ENCODE measurements at places on chromosomes 6 and 20.

DNA sequence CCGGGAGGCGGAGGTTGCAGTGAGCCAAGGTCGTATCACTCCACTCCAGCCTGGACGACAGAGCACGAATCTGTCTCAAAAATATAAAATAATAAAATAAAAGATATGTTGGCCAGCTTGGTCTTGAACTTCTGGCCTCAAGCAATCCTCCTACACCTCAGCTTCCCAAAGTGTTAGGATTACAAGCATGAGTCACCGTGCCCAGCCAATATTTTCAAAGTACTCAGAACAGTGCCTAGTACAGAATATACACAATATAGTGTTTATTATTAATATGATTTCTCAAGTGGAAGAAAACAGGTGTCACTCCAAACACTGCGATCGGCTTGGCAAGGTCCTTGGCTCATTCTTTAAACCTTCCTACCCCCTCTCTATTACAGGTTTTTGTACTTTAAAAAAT, 3.1 kb downstream of the FAM210B start:
- no peak for DNase-seq

- DNase-seq: no peak
Measured at GRCh38 chr6:98469141-98469540, 365.2 kb upstream of the POU3F2 start.

DNA sequence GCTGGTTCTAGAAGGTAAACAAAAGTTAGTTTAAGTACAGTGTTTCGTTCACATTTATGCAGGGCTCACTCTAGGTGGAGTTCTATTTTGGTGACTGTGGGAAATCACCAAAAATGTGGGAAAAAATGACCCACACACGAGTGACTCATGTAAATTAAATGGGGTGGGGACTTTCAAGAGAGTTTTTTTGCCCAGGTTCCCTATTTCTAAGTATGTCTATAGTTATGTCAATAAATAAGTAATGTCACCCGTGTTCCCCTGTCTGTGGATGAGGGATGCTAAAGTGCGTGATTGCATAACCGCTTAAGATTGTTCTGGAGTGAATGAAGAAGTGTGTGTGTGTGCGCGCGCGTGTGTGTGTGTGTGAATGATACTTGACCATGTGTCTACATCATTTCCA, 69.1 kb downstream of the MYB start:
- no peak for DNase-seq

DNA sequence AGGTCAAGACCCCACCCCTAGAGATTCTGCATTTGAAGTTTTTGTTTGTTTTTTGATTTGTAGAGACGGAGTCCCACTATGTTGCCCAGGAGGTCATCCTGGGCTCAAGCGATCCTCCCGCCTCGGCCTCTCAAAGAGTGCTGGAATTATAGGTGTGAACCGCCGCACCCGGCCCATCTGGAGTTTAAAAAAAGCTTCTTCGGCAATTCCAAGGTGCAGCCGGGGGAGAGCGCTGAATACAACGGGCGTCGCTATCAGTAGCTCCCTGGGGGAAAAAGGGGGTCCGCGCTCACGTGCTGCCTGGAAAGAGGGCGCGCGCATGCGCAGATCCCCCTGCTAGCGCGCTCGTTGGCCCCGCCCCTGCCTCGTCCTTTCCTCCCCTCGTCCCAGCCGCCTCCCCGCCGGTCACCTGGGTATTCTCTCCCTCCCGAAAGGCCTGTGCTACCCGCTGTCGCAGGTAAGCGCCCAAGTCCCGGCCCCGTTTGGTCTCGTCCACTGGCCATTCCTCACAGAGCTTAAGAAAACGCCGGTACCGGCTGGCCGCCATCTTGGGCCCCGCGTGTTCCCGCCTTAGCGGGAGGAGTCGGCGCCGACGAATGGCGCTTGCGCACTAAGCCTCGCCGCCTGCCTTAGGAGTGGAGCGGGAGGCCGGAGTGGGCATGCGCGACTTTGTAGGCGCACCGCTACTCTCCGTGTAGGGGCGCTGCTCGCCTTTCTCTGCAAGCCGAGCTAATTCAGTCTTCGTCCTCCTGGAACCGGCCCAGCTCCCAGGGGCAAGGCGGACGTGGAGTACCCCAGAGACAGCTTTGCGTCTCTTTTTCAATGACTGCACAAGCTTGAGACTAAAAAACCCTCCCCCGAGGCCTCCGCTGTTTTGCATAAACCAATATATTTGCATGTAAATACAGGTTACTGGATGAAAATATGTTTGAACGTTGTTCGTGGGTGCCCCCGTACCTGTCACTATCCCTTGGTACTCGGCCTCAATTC, at the start of gene UQCC2:
Gene UQCC2 (minus strand): TSS at position 561 of the 990 bp plus-strand sequence. CDS start 14 bp downstream, at position 547.
- peak; percentile 95 for DNase-seq

DNA sequence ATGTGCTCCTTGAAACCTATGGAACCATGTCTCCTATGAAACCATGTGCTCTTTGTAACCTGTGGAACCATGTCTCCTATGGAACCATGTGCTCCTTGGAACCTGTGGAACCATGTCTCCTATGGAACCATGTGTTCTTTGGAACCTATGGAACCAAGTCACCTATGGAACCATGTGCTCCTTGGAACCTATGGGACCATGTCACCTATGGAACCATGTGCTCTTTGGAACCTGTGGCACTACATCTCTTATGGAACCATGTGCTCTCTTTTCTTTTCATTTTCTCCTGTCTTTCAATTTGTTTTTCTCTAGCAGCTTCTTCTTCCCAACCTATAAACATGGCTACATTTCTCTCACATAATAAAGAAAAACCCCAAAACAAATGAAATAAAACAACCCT, 11.9 kb upstream of the CCN2 start:
- DNase-seq: no peak
